ENCODE measurements at places on chromosomes 6 and 20. TPM values are rescaled to one million over a fixed set of nuclear protein-coding genes. Genes with fewer than 3 reads are reported as not detected.

Gene MYT1
- total RNA-seq, result under 0.01 TPM

Gene RWDD2A
- total RNA-seq, result 1.9 TPM

GRCh38 chr6:29750709-29751108 is 27.5 kb downstream of the HLA-F start:
- H3K4me3 ChIP-seq, result no peak overlapping the region
- H3K27me3 ChIP-seq, result no peaks in the 10 kb centered on the region
- no peak for DNase-seq
- peaks cover 24% of the 10 kb centered on the region for H3K4me1 ChIP-seq
- H3K36me3 ChIP-seq, result no peaks in the 10 kb centered on the region

GRCh38 chr20:50883856-50884255 is 47.4 kb downstream of the ADNP start:
- no peaks in the 10 kb centered on the region for H3K4me1 ChIP-seq
- no peaks in the 10 kb centered on the region for H3K36me3 ChIP-seq
- H3K4me3 ChIP-seq, result no peak overlapping the region
- no peaks in the 10 kb centered on the region for H3K27me3 ChIP-seq
- H3K27ac ChIP-seq, result no peak overlapping the region

DNA sequence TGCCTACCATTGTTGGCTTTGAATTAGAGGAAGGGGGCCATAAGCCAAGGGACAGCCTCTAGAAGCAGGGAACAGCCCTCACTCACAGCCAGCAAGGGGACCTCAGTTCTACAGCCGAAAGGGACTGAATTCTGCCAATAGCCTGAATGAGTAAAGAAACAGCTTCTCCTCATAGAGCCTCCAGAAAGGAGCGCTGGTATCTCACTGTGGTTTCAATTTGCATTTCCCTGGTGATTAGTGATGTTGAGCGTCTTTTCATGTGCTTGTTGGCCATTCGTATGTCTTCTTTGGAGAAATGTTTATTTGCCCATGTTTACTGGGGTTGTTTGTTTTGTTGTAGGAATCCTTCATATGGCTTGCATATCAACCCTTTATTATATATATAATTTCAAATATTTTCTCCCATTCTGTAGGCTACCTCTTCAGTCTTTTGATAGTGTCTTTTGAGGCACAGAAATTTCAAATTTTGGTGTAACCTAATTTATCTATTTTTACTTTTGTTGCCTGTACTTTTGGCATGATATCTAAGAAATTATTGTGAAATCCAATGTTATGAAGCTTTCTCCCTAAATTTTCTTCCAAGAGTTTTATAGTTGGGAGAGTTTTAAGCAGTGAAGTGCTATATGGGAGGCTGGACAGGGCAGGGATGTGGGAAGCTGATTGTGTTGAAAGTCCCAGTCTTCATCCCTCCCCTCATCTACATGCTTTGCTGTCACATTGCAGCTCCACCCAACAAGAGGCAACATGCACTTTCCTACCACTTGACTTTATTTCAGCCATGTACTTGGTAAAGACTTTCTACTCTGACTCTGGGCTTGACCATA is 82.3 kb upstream of the SHLD1 start:
- no peaks in the 10 kb centered on the region for H3K27me3 ChIP-seq
- no peaks in the 10 kb centered on the region for H3K36me3 ChIP-seq
- H3K4me1 ChIP-seq, result no peaks in the 10 kb centered on the region
- H3K4me3 ChIP-seq, result no peak overlapping the region

DNA sequence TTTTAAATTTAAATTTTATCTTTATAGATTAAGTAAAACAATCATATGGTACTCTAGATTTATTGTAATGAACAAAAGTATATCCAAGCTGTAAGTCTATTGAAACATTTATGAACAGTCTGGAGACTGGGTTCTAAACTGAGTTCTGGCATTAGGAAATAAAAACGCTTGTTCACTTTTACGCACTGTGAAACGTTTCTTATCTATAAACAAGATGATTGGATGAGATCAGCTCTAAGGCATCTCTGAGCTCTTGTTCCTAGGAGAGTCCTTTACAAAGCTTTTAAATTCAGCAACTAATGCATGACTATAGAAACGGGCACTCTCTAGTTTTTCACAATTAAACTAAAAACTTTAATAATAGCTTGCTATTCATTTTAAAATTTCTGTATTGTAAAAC is 6.8 kb downstream of the HUS1B start:
- no peak overlapping the region for H3K4me3 ChIP-seq
- H3K4me1 ChIP-seq, result no peaks in the 10 kb centered on the region
- no peaks in the 10 kb centered on the region for H3K36me3 ChIP-seq
- H3K27ac ChIP-seq, result no peak overlapping the region
- no peaks in the 10 kb centered on the region for H3K27me3 ChIP-seq

DNA sequence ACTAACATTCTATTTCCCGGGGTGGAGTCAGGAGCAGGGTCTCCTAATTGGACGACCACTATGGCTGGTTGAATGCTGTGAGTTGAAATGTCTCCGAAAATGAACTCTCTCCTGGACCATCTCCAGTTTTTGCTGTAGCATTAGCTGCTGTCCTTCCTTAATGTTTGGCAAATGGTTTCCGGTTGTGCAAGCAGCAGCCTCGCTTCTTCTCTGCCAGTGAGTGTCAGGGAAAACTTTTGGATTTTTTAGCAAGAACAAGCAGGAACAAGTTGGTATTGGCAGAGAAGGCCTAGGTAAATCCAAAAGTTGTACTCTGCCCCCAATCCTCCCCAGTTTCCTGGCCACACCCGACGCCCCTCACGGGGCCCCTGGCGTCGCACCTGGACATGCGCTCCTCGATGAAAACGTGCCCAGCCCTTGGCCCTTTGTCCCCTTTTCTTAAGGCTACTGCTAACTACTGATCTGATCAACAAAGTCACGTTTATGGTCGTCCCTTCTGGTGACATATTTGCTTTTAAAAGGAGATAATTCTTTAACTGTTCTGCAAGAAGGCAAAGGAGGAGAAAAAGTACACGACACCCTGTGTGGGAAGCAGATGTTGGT is 103.2 kb downstream of the ARMC2 start:
- H3K27ac ChIP-seq, result no peak overlapping the region
- H3K27me3 ChIP-seq, result no peaks in the 10 kb centered on the region
- no peak overlapping the region for H3K4me3 ChIP-seq
- no peaks in the 10 kb centered on the region for H3K4me1 ChIP-seq
- no peaks in the 10 kb centered on the region for H3K36me3 ChIP-seq
- no peak for DNase-seq

DNA sequence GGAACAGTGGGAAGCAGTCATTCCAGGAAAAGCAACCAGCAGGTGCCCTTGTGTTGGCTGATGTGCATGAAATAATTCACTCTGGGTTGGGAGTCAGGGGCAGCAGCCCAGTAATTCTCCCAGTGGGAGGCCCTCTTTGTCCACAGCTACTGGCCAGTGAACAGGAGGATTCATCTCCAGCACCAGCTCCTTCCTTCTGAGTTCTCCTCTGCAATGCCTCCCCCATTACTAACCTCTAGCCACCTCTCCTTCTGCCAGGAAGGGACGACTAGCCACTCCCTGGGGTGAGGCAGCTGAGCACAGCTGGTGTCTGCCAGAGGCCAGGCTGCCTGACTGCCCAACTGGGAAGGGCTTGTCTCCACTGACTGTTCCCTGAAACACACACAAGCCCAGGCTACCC is 12.5 kb upstream of the R3HDML start:
- H3K27me3 ChIP-seq, result no peaks in the 10 kb centered on the region
- DNase-seq, result no peak
- peaks cover 3% of the 10 kb centered on the region for H3K4me1 ChIP-seq
